ENCODE measurements at places on chromosomes 4 and X. TPM values are rescaled to one million over a fixed set of nuclear protein-coding genes. Genes with fewer than 3 reads are reported as not detected.
A peak's percentile ranks its signal among the peaks of the same experiment; 100 is the strongest.

Gene KLB
- total RNA-seq = not detected

Gene WFS1
- total RNA-seq = 48.0 TPM

GRCh38 chr4:36320117-36320896, 38.9 kb downstream of the DTHD1 start:
- no peak for DNase-seq
- H3K27ac ChIP-seq = no peak overlapping the region
- H3K36me3 ChIP-seq = no peaks in the 10 kb centered on the region
- no peaks in the 10 kb centered on the region for H3K27me3 ChIP-seq
- H3K4me3 ChIP-seq = no peak overlapping the region
- H3K4me1 ChIP-seq = peaks cover 29% of the 10 kb centered on the region

- no peak for DNase-seq
- H3K4me3 ChIP-seq = no peak overlapping the region
- H3K27me3 ChIP-seq = no peaks in the 10 kb centered on the region
- H3K27ac ChIP-seq = no peak overlapping the region
- no peaks in the 10 kb centered on the region for H3K4me1 ChIP-seq
- no peaks in the 10 kb centered on the region for H3K36me3 ChIP-seq
Observed at GRCh38 chr4:89803915-89804314, 33.0 kb downstream of the SNCA start.

DNA sequence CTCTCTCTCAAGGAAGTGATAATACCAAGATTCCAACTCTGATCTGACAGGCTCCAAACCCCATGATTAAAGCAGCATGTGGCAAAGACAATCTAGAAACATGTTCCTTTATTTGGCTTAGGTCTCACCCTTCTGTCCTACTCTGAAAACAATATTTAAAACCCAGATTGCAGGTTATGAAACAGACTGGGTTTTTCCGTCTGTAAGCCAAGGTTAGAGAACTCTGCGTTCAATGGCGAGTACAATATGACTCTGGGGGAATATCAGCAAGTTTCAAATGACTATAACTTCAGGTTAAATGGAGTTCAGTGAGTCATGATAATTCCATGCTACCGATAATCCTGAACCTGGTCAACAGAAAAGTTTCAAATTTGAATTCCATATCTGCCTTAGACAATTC, 50.8 kb downstream of the ANAPC10 start:
- DNase-seq = no peak
- peak overlapping the region; percentile 42 for H3K27ac ChIP-seq
- peaks cover 62% of the 10 kb centered on the region for H3K4me1 ChIP-seq
- H3K36me3 ChIP-seq = peaks cover 11% of the 10 kb centered on the region
- H3K27me3 ChIP-seq = no peaks in the 10 kb centered on the region

GRCh38 chr4:184019076-184019475, 114.0 kb downstream of the STOX2 start:
- no peaks in the 10 kb centered on the region for H3K36me3 ChIP-seq
- peaks cover 6% of the 10 kb centered on the region for H3K27me3 ChIP-seq
- H3K4me1 ChIP-seq = no peaks in the 10 kb centered on the region
- no peak for DNase-seq

- DNase-seq = no peak
- peaks cover 29% of the 10 kb centered on the region for H3K4me1 ChIP-seq
- no peaks in the 10 kb centered on the region for H3K36me3 ChIP-seq
- no peak overlapping the region for H3K4me3 ChIP-seq
- H3K27ac ChIP-seq = peak overlapping the region; percentile 70
- H3K27me3 ChIP-seq = no peaks in the 10 kb centered on the region
Observed at GRCh38 chrX:14963447-14964236, 90.4 kb downstream of the MOSPD2 start.

DNA sequence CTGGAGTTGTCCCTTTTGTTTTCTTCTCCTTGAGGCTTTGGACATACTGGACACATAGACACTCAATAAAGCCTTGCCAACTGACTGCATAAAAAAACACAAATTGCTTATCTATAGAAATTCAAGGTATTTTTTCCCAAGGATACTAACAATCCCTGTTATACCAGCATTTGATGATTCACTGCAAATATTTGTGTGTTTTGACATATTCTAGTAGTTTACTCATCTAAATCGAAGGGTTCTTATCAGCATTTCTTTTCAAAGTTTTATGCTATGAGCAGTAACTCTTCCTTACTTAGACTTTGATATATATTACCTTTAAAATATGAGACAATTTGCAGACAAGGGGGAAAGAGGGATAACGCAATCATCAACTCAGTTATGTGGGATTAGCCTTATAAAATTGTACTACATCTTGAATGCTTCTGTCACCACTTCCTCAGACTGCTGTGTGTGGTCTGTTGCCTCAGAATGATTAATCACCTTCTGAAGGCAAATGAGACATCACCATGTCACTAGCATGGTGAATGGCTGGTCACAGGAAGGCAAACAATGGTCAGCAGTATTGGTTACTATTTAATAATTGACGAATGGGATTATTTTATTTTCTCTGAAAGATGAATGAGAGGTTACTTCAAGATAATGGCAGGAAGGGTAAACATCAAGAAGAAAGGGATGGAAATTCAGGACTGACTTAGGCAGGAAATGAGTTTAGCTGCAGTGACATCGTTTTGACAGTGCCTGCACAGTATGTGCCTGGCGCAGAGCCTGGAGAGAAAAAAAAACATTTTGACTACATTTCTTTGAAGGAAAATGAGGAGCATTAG, 544.3 kb upstream of the CNKSR2 start:
- peaks cover 5% of the 10 kb centered on the region for H3K4me1 ChIP-seq
- H3K27me3 ChIP-seq = no peaks in the 10 kb centered on the region
- no peak overlapping the region for H3K27ac ChIP-seq
- H3K4me3 ChIP-seq = no peak overlapping the region

Measured in chondrocyte (in vitro differentiated cells).